ENCODE measurements at places on chromosomes 2 and 18.

- no peak for DNase-seq
Measured at GRCh38 chr2:240591784-240592183, 5.2 kb downstream of the CAPN10 start.

DNA sequence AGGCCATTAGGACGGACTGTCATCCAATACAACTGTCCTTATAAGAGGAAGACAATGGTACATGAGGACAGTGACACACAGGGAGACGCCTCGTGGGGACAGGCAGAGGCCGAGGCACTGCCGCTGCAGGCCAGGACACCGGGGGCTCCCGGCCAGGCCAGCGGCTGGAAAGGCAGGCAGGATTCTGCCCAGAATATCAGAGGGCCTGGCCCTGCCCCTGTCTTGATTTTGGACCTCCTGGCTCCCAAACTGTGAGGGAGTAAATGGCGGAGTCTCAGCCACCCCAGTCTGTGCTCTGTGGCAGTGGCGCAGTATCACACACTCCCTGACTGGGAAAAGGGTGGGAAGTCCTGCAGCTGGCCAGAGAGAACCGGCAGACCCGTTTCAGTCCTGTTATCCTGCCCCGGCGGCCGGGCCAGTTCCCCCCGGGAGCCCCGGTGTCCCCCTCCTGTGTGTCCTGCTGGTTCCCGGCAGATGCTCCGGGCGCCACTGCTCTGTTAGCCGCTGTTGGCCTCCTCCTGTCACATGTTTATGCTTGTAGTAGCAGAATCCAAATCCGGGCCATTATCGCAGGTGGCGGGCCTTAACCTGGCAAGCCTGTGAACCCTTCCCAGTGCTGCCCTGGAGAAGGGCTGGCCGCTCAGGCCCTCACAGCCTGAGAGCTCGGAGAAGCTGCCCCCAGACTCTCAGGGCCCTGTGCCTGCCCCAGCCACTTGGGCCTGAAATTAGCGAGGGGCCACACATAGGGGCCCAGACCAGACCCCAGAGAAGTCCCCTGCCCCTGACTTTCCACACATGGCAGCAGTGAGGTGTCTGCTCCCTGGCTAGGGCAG lies 31.4 kb upstream of the TAF1B start:
- DNase-seq = no peak

DNA sequence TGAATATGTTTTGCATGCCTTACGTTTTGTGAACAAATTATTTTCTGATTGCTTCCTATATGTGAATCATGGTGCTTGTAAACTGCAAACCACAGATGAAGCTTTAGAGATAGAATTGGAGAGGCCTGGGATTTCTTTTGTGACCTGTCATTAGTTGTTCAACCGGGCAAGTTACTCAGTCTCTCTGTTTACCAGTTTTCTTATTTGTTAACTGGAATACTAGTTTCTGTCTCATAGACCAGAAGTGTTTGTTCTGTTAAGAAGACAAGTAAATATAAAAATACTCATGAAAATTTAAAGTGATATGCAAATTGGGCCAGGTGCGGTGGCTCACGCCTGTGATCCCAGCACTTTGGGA lies 27.3 kb downstream of the DGKD start:
- DNase-seq = no peak

DNA sequence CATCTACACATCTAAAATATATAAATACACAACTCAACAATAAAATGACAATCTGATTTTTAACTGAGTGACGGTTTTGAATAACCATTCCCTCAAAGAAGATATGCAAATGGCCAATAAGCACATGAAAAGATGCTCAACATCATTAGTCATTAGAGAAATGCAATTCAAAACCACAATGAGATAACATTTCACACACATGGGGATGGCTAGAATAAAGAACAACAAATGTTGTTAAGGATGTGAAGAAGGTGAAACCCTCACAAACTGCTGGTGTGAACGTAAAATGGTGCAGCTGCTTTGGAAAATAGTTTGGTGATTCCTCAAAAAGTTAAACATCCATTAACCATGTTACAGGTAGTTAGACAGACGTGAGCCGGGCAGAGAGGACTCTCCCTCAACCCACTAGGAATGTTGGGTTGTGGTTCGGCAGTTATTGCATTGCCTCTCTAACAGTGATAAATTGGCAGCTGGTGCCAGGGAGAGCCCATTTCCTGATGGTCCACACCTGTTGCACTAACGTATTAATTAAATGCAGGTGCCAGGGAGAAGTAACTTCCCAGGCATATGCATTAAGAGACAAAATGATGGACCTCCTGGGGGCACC lies 22.3 kb upstream of the DUSP2 start:
- no peak for DNase-seq

DNA sequence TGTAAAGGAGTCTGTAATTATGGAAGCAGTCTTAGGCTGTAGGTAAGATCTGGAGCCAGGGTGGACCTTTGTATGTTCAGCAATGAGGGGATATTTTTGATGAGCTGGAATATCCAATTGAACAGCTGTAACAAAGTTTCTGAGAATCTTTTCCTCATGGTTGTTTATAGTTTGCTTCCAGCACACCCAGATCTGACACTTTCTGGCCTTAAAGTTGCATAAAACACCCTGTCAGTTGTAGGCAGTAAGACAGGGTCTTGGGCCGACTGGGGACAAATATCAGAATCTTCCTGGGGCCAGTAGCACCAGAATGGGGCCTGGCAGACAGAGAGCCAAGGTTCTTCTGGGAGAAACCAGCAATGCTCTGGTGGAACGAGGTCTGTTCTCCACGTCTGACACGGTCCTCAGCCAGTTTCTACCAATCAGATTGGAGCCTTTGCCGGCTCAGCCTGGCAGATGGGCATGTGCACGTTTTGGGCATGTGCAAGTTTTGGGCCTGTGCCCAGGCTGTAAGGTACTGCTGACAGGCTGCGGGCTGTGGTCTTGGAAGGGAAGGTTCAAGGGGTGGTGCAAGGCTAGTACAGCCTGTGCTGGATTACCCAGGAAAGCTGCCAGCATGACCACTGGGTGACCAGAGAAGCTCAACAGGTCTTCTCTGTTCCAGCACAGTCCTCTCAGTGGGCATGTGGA lies 89.8 kb downstream of the PRKCE start:
- DNase-seq = peak; percentile 53

DNA sequence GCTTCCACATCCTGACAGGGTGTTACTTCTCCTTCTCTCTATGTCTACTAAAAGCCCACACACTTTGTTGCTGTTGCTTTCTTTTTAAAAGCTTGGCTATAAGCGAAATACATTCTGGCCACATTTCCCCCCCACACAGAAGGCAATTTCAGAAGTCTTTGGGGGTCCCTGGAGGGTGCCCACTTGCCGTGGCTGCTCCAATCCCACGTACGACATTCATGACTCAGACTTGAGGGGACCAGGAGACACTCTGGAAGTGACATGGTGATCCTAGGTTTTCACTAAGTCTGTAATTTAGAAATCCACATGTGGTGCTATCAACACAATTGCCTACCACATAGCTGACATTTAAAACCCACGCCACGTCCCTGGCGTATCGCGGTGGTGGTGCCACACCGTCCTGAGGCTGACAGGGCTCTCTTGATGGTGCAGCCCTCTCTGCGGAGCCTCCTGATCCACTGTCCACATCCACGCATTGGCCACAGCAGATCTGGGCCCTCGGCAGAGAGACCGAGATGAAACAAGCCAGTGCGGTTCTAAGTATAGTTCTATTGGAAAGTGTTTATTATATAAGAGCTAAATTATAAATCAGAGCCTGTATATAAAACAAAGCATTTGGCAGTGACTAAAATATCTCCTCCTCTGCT lies 42.4 kb downstream of the CYP27C1 start:
- no peak for DNase-seq
